GM10248 (cell line): ENCODE measurements at places on chromosomes 6 and 20.

GRCh38 chr20:45752746-45753145 is 30.6 kb downstream of the SPINT4 start:
- no peak for DNase-seq

DNA sequence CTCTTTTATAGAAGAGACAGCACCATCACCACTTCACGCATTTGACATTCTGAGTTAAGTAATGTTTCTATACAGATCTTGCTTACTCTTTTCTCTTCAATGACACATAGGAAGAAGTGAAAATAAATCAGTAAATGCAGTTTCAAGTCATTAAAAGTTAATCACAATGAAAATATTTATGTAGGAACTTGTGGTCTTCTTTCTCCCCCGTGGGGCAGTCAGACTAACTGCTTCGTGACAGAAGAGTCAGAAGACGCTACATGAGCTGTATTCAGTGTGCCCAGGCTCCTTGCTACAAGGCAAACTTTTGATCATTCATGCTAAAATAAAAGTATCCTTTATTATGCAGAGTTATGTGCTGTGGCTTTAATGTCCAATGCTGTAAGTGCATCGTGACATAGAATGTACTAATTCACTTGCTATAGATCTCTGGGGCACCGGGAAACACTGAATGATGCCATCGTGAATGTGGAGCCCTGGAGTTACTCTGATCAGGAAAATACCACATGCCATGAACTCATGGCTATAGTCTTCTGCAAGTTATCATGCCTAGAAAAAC is 117.8 kb upstream of the TRAF3IP2 start:
- no peak for DNase-seq

GRCh38 chr6:122838060-122838780 is 49.2 kb downstream of the SMPDL3A start:
- DNase-seq: peak; percentile 10

- no peak for DNase-seq
Measured at GRCh38 chr6:33205191-33206026, 954 bp downstream of the HSD17B8 start.

- DNase-seq: no peak
Measured at GRCh38 chr6:10558565-10558964, 37.4 kb downstream of the GCNT2 start.

DNA sequence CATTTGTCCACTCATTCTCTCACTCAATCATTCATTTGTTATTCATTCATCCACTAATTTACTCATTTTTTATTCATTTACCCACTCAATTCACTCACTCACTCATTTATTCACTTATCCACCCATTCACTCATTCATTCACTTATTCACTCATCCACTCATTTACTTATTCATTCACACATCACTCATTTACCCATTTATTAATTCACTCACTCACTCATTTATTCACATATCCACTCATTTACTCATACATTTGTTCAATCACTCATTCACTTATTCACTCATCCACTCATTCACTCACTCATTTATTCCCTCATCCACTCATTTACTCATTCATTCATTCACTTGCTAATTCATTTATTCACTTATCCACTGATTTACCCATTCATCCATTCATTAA is 129.1 kb downstream of the TTLL2 start:
- no peak for DNase-seq
